ENCODE measurements at places on chromosomes 3 and 15.
A peak's percentile ranks its signal among the peaks of the same experiment; 100 is the strongest.

DNA sequence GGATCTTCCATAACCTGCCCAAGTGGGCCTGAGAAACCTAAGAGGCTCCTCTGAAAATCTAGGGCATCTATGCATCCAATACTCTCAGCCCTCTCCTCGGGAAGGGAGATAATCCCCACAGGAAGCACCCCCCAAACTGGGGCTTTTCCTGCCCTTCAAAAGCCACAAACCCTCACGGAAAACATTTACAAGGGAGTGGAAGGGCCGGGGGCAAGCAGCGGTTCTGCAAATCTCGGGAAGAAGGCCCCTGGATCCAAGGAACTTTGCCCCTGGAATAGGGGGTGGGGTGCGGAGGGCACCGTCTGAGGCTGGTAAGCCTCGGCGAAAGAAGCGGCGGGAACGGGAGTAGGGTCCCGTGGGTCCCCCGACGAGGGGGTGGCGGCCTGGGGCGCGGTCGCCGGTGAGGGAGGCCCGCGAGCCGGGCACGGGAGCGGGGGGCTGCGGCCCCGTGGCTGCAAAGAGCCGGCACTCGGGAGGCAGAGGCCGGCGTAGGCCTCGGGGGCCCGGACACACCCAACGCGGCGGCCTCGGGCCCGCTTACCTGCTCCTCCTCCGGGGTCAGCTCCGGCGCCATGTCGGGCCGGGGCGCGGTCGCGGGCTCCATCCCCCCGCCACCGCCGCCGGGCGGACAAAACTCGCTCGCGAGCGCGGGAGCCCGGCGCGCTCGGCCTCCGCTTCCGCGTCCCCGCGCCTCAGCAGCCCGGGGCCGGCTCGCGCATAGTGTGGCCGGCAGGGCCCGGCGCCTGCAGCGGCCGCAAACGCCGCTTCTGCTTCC, 755 bp downstream of the PTPN9 start:
- H3K27ac ChIP-seq: peak overlapping the region; percentile 97
- peak; percentile 19 for DNase-seq

DNA sequence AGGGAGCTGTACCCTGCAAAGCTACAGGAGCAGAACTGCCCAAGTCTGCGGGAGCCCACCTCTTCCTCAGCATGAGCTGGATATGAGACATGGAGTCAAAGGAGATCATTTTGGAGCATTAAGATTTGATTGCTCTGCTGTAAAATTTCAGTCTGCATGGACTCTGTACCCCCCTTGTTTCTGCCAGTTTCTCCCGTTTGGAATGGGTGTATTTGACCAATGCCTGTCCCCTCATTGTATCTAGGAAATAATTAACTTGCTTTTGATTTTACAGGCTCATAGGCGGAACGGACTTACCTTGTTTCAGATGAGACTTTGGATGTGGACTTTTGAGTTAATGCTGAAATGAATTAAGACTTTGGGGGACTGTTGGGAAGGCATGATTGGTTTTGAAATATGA, 18.3 kb downstream of the RNF13 start:
- H3K27me3 ChIP-seq: no peaks in the 10 kb centered on the region
- H3K4me3 ChIP-seq: no peak overlapping the region
- H3K27ac ChIP-seq: no peak overlapping the region
- DNase-seq: no peak
- H3K4me1 ChIP-seq: peaks cover 13% of the 10 kb centered on the region

DNA sequence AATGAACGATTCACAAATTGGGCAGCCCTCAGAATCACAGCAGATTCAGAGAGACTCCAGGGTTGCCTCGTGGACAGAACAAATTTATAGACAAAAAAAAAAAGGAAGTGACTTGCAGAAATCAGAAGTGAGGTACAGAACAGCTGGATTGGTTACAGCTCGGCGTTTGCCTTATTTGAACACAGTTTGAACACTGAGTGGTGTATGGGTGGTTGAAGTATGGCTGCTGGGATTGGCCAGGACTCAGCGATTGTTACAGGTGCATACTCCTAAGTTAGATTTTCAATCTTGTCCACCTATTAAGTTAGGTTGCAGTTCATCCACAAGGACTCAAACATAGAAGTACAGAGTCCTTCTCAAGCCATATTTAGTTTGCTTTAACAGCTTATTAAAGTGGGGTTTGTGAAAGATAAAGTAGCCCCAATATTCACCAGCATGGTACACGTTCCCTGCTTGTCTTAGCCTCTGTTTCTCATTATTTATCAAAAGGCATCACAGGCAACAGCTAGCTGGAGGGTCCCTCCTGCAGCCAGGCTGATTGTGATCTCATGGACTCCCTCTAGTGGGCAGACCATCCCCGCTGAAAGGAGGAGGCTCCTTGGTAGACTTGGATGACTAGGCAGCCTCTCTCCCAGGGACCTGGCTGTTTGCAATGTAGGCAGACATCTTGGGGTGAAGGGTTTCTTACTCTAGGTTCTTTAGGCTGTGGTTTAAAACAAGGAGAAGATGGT, 17.6 kb upstream of the ALDH1L1 start:
- H3K4me1 ChIP-seq: no peaks in the 10 kb centered on the region
- peak; percentile 30 for DNase-seq
- H3K36me3 ChIP-seq: no peaks in the 10 kb centered on the region
- no peak overlapping the region for H3K27ac ChIP-seq

DNA sequence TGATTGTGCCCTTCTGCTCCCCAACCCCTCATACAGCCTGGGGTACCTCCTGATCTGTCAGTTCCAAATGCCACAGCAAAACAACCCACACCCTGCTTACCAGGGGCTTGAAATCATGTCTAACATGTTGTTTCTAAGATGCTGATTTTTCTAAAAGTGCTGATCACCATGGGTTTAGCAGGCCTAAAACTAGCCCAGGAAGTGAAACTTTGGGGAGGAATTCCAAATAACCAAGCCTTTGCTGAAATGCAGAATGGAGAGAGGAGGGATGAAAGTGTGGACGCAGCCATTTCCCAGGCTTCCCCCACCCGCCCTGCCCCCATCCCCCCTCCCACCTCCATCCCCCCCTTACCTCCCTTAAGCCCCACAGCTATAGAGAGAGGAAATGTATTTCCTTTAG, 2.0 kb upstream of the HRH1 start:
- H3K4me1 ChIP-seq: no peaks in the 10 kb centered on the region
- H3K36me3 ChIP-seq: peaks cover 3% of the 10 kb centered on the region
- H3K27me3 ChIP-seq: peaks cover 100% of the 10 kb centered on the region
- H3K27ac ChIP-seq: no peak overlapping the region

- H3K27ac ChIP-seq: no peak overlapping the region
- H3K27me3 ChIP-seq: no peaks in the 10 kb centered on the region
- no peak overlapping the region for H3K4me3 ChIP-seq
- H3K4me1 ChIP-seq: no peaks in the 10 kb centered on the region
- no peak for DNase-seq
- no peaks in the 10 kb centered on the region for H3K36me3 ChIP-seq
Observed at GRCh38 chr3:3664935-3665334, 134.3 kb upstream of the LRRN1 start.

DNA sequence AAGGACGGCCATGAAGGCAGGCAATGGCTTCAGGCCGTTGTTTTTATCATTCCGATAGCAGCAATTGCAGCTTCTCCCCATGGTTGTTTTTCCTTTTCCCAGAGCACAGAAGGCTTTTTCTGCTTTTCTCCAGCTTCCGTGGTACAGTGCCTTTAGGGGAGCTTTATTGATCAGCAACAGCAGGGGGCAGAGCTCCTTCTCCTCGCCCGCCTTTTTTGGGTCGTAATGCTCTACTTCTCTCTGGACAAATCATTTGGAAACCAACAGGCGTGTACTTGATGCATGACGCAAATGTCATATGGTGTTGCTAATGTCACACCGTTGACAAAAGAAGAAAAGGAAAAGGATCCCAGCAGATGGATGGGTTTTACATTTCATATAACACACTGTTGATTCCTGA, 79.7 kb upstream of the SNRK start:
- no peaks in the 10 kb centered on the region for H3K27me3 ChIP-seq
- no peak overlapping the region for H3K27ac ChIP-seq
- no peak for DNase-seq
- no peaks in the 10 kb centered on the region for H3K36me3 ChIP-seq
- no peak overlapping the region for H3K4me3 ChIP-seq
- no peaks in the 10 kb centered on the region for H3K4me1 ChIP-seq

GRCh38 chr3:17806876-17807275, 64.4 kb upstream of the TBC1D5 start:
- H3K4me1 ChIP-seq: peaks cover 9% of the 10 kb centered on the region
- no peaks in the 10 kb centered on the region for H3K36me3 ChIP-seq
- H3K27ac ChIP-seq: no peak overlapping the region
- no peak overlapping the region for H3K4me3 ChIP-seq
- DNase-seq: no peak

All from effector memory CD8-positive, alpha-beta T cell (primary cell).